ENCODE measurements at places on chromosomes 2 and 18. TPM values are rescaled to one million over a fixed set of nuclear protein-coding genes. Genes with fewer than 3 reads are reported as not detected.

GRCh38 chr2:45330637-45331409, 280.2 kb downstream of the SRBD1 start:
- no peaks in the 10 kb centered on the region for H3K27me3 ChIP-seq
- peak overlapping the region; percentile 56 for H3K27ac ChIP-seq
- H3K4me1 ChIP-seq, result peaks cover 19% of the 10 kb centered on the region

- no peak overlapping the region for H3K4me3 ChIP-seq
- DNase-seq, result no peak
- no peaks in the 10 kb centered on the region for H3K36me3 ChIP-seq
- no peaks in the 10 kb centered on the region for H3K27me3 ChIP-seq
These were observed 12.6 kb downstream of the IL1R1 start for GRCh38 chr2:102154946-102155702.

GRCh38 chr2:183543731-183544130, 419.5 kb downstream of the NUP35 start:
- no peaks in the 10 kb centered on the region for H3K27me3 ChIP-seq
- no peaks in the 10 kb centered on the region for H3K4me1 ChIP-seq
- no peak for DNase-seq
- no peaks in the 10 kb centered on the region for H3K36me3 ChIP-seq
- no peak overlapping the region for H3K4me3 ChIP-seq
- H3K27ac ChIP-seq, result no peak overlapping the region

CFC1 gene
- total RNA-seq, result 48.4 TPM

DNA sequence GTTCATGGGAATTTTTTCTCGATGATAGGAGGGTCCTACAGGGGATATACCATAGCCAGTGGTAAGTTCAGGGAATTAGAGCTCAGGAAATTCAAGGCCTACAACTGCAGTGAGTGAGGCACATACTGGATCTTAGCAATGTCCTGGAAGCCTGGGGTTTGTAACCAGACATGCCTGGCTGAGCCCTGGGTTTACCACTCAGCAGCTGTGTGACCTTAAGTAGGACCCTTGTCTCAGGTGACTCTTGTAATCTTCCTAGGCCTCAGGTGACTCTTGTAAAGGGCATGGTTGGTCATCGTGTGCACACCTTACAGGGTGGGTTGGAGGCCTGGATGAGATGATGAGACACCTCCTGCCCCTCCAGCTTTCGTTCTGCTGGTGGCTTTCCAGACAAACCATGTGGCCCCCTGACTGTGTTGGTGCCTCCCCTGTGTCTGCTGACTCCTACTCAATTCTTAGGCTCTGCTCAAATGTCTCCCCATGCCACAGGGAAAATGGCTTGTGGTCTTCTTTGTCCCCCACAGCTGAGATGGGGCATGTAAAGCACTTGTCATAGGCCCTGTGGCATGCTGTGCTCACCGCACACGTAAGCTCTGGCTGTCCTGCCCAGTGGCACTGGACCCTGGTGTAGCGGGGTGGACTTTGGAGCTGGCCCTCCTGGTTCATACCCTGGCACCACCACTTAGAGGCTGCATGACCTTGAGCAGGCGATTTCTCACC, 94.1 kb downstream of the FHOD3 start:
- no peaks in the 10 kb centered on the region for H3K27me3 ChIP-seq
- no peak overlapping the region for H3K4me3 ChIP-seq
- H3K36me3 ChIP-seq, result no peaks in the 10 kb centered on the region
- H3K27ac ChIP-seq, result peak overlapping the region; percentile 85
- no peak for DNase-seq
- peaks cover 61% of the 10 kb centered on the region for H3K4me1 ChIP-seq

IL36G gene
- 0.30 TPM for total RNA-seq

GRCh38 chr2:216464104-216464720, 34.4 kb upstream of the RPL37A start:
- H3K27ac ChIP-seq, result peak overlapping the region; percentile 84
- DNase-seq, result no peak
- H3K4me1 ChIP-seq, result peaks cover 18% of the 10 kb centered on the region
- H3K27me3 ChIP-seq, result no peaks in the 10 kb centered on the region

DNA sequence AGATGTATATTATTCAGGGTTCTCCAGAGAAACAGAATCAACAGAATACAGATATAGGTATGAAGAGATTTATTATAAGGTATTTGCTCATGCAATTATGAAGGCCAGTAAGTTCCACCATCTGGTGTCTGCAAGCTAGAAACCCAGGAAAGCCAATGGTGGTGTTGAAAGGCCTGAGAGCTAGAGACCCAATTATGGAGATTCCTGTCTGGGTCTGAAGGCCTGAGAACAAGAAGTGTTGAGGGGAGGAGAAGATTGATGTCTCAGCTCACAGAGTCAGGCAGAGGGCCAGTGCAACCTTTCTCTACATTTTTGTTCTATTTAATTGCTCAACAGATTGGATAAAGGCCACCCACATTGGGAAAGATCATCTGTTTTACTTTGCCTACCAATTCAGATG, 524.2 kb upstream of the CRIM1 start:
- DNase-seq, result peak; percentile 75
- H3K36me3 ChIP-seq, result no peaks in the 10 kb centered on the region
- H3K4me1 ChIP-seq, result no peaks in the 10 kb centered on the region
- H3K27me3 ChIP-seq, result no peaks in the 10 kb centered on the region
- no peak overlapping the region for H3K27ac ChIP-seq

GRCh38 chr2:72181616-72182015, 34.0 kb upstream of the CYP26B1 start:
- no peaks in the 10 kb centered on the region for H3K4me1 ChIP-seq
- H3K4me3 ChIP-seq, result no peak overlapping the region
- no peaks in the 10 kb centered on the region for H3K27me3 ChIP-seq
- DNase-seq, result no peak
- no peaks in the 10 kb centered on the region for H3K36me3 ChIP-seq
- no peak overlapping the region for H3K27ac ChIP-seq

GRCh38 chr18:62767321-62767720, 52.0 kb downstream of the PHLPP1 start:
- H3K36me3 ChIP-seq, result no peaks in the 10 kb centered on the region
- H3K4me1 ChIP-seq, result peaks cover 4% of the 10 kb centered on the region
- no peak for DNase-seq
- no peaks in the 10 kb centered on the region for H3K27me3 ChIP-seq
- H3K27ac ChIP-seq, result no peak overlapping the region

CNPPD1 gene
- total RNA-seq, result 42.6 TPM

DNA sequence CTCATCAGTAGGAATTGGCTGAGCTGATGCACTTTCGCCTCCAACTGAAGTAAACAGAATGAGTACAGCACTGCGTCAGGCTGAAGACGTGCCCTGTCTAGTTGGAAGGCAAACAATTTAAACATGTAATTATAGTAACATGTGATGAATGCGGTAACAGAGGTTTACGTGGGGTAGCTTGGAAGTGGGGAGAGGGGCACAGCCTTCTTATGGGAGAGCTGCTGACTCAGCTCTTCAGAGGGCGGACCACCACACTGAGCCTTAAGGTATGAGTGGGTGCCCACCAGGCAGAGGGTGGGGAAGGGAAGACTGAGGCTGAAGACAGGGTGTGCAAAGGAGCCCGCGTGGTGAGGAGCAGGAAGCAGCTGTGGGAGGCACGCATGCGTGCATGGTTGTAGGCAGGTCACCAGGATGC, 6.2 kb upstream of the EHD3 start:
- H3K4me1 ChIP-seq, result peaks cover 16% of the 10 kb centered on the region
- H3K27me3 ChIP-seq, result no peaks in the 10 kb centered on the region
- no peak overlapping the region for H3K4me3 ChIP-seq
- no peak for DNase-seq

DCDC2C gene
- total RNA-seq, result not detected

INPP5D gene
- 6.8 TPM for total RNA-seq

DNA sequence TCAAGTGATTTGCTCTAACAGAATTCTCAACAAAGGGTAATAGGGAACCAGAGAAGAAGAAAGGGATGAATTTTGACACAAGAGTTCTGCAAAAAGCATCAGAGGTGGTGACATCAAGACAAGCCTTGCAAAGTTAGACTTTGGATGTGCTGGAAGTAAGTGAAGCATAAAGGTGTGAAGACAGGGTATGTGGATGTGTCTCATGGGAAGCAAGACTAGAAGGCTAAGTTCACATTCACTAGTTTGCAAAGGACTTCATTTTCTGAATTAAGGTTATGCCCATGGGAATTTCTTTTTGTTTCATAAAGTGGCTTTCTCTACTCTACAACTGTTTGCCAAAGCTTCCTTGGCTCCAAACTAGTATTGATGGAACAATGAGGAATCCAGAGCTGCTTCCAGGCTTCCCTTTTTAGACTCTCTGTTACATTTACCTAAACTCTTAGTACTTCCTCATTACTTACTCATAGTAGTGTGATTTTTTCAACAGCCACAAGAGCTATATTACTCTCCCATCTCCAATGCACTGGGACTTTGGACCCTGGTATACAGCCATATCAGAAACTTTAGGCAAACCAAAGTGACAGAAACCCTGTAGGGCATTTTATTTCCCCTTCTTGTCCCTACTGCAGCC, 21.1 kb upstream of the IHH start:
- H3K4me1 ChIP-seq, result peaks cover 2% of the 10 kb centered on the region
- DNase-seq, result no peak
- peaks cover under 1% of the 10 kb centered on the region for H3K36me3 ChIP-seq
- H3K4me3 ChIP-seq, result no peak overlapping the region
- no peak overlapping the region for H3K27ac ChIP-seq

GRCh38 chr18:75089748-75090327, 119.1 kb downstream of the PTGR3 start:
- no peaks in the 10 kb centered on the region for H3K36me3 ChIP-seq
- H3K27ac ChIP-seq, result no peak overlapping the region
- no peak for DNase-seq
- H3K4me1 ChIP-seq, result no peaks in the 10 kb centered on the region
- H3K27me3 ChIP-seq, result no peaks in the 10 kb centered on the region

DNA sequence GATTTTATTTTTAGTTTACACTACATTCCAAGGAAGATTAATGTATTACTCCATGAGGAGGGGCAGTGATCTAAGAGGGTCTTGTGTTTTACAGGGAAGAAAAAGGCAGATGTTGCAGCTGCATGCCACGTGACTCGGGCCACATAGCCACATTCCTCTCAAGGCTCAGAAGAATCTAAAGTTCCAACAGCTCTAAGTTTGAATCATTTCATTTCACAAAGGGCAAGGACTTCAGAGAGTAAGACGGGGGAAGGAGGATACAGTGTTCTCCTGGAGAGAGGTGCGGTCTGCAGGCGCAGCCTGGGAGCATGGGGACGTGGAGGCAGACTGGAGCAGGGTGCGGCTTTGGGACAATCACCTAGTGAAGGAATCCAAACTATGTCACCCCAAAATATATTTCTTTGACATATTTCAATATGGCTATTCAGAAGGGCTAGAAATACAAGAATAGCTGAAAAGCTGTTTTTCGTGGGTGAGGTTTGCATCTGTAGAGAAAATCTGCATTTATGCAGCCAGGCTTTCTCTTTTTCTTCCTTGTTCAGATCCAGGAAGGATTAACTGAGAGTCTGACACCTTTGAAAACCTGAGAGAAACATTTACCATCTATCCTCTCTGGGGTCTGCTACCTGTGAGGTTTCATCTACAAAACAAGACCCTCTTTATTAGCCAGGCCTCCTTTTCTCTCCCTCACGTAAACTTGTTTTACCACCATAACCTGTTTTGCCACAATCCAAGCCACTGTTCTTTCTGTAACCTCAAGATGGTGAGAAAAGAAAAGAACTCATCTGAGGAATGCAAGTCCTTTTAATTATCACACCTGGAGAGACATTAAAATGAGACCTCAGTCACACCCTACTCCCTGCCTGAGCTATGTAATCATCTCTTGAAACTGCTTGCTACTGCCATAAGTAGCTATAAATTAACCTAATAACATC, 165.1 kb upstream of the NDUFV2 start:
- no peak overlapping the region for H3K27ac ChIP-seq
- no peaks in the 10 kb centered on the region for H3K27me3 ChIP-seq
- no peak overlapping the region for H3K4me3 ChIP-seq
- no peaks in the 10 kb centered on the region for H3K36me3 ChIP-seq
- no peak for DNase-seq

ANO7 gene
- 2.8 TPM for total RNA-seq

- no peak for DNase-seq
- no peaks in the 10 kb centered on the region for H3K4me1 ChIP-seq
- no peak overlapping the region for H3K4me3 ChIP-seq
- H3K36me3 ChIP-seq, result no peaks in the 10 kb centered on the region
- no peaks in the 10 kb centered on the region for H3K27me3 ChIP-seq
These were observed 920.6 kb upstream of the FAM98A start for GRCh38 chr2:34519659-34520058.

- peaks cover 51% of the 10 kb centered on the region for H3K36me3 ChIP-seq
- DNase-seq, result no peak
- peaks cover 5% of the 10 kb centered on the region for H3K4me1 ChIP-seq
- H3K27me3 ChIP-seq, result no peaks in the 10 kb centered on the region
These were observed 17.4 kb upstream of the SAG start for GRCh38 chr2:233290051-233290845.

NAT8 gene
- total RNA-seq, result not detected

FBXO48 gene
- total RNA-seq, result 0.46 TPM

GRCh38 chr2:100066246-100066645, 76.1 kb downstream of the AFF3 start:
- no peaks in the 10 kb centered on the region for H3K27me3 ChIP-seq
- no peaks in the 10 kb centered on the region for H3K36me3 ChIP-seq
- H3K27ac ChIP-seq, result no peak overlapping the region
- peaks cover 21% of the 10 kb centered on the region for H3K4me1 ChIP-seq
- H3K4me3 ChIP-seq, result no peak overlapping the region

GRCh38 chr2:151181524-151181923, 80.1 kb downstream of the RBM43 start:
- DNase-seq, result no peak
- H3K27ac ChIP-seq, result no peak overlapping the region
- H3K27me3 ChIP-seq, result no peaks in the 10 kb centered on the region
- no peaks in the 10 kb centered on the region for H3K36me3 ChIP-seq

- H3K27ac ChIP-seq, result no peak overlapping the region
- DNase-seq, result peak; percentile 9
- H3K4me3 ChIP-seq, result no peak overlapping the region
- H3K27me3 ChIP-seq, result no peaks in the 10 kb centered on the region
- no peaks in the 10 kb centered on the region for H3K36me3 ChIP-seq
- H3K4me1 ChIP-seq, result no peaks in the 10 kb centered on the region
These were observed 1661.9 kb upstream of the PIK3C3 start for GRCh38 chr18:40292985-40293710.

DNA sequence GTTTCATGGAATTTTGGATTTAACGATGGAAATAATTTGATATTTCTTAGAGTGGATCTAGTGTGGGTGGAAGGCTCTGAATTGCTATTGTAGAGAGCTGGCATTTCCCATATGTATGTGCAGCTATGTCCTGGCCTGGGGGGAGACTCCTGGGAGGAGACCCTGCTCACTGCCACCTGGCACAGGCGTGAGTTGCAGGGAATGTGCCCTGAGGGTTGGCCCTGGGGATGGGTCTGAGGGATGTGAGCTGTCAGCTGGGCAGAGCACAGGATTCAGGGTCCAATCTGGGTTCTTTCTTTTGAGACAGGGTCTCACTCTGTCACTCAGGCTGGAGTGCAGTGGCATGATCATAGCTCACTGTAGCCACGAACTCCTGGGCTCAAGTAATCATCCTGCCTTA, 120.2 kb downstream of the CLIP4 start:
- no peaks in the 10 kb centered on the region for H3K36me3 ChIP-seq
- no peak overlapping the region for H3K4me3 ChIP-seq
- H3K27me3 ChIP-seq, result no peaks in the 10 kb centered on the region
- DNase-seq, result no peak
- no peaks in the 10 kb centered on the region for H3K4me1 ChIP-seq

- H3K4me1 ChIP-seq, result peaks cover 63% of the 10 kb centered on the region
- H3K27ac ChIP-seq, result peak overlapping the region; percentile 93
- DNase-seq, result peak; percentile 67
These were observed 70.0 kb downstream of the EXOC6B start for GRCh38 chr2:72755647-72756423.

GRCh38 chr18:58947136-58947732, 82.6 kb downstream of the ZNF532 start:
- no peak for DNase-seq
- H3K36me3 ChIP-seq, result peaks cover 5% of the 10 kb centered on the region
- H3K4me1 ChIP-seq, result peaks cover 6% of the 10 kb centered on the region
- no peak overlapping the region for H3K4me3 ChIP-seq
- no peaks in the 10 kb centered on the region for H3K27me3 ChIP-seq
- H3K27ac ChIP-seq, result no peak overlapping the region

Measured in cardiac muscle cell (in vitro differentiated cells and primary cell).